ENCODE measurements at places on chromosomes 6 and 20. TPM values are rescaled to one million over a fixed set of nuclear protein-coding genes. Genes with fewer than 3 reads are reported as not detected.

DNA sequence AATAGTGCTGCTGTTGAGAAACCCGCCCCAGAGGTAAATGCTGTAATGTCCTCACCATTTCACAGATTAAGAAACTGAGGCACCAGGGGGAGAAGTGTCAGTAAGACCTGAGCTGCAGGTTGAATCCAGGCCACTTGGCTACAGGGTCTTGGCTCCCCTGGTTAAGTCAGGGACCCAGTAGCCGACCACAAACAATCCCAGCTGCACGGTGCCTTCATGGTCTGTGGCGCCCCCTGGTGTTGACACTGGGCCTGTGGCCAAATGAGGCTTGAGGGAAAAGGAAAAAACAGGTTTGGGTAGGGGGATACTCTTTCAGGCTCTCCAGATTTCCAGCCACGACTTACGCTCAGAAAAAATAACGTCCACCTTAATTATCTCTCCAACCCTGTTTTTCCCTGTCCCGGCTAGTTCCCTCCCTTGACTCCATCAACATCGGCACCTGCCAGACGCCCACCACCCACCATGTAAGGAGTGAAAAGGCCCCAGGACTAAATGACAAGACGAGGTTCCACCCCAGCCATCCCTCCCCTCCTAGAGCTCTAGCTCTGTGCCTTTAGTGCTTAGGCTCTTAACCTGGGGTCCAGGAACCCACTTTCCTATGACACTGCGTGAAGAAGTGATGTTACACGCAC is 47.7 kb upstream of the POLR1H start:
- no peak for DNase-seq

Gene C20orf204
- total RNA-seq, result 0.35 TPM

- no peak for DNase-seq
Observed at GRCh38 chr6:26159357-26160273, 72.4 kb downstream of the HFE start.

DNA sequence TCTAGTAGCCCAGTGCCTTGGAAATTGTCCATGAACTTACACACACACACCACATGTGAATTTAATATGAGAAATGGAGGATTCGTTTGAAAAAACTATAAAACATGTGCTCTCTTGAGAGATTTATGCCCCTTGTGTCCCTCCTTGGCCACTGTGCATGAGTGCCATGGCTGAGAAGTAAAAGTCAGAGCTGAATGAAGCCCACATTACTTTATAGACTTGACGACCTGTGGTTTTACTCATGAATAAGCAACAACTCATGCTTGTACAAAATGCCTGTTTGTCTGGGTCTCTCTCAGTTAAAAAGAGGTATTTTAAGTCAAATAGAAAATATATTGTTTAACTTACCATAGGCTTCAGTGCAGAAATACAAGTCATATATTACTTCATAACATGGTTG is 102.7 kb downstream of the KCNQ5 start:
- no peak for DNase-seq

GRCh38 chr20:46699651-46700359 is 9.6 kb upstream of the SLC2A10 start:
- DNase-seq, result no peak

Gene UBD
- total RNA-seq, result not detected
